Stimulated activated CD8-positive, alpha-beta memory T cell treated with anti-CD3 and anti-CD28 coated beads, Interleukin-7, amount 100 ng/mL, for 4 hours (primary cell): ENCODE measurements at places on chromosomes 2 and 18.

DNA sequence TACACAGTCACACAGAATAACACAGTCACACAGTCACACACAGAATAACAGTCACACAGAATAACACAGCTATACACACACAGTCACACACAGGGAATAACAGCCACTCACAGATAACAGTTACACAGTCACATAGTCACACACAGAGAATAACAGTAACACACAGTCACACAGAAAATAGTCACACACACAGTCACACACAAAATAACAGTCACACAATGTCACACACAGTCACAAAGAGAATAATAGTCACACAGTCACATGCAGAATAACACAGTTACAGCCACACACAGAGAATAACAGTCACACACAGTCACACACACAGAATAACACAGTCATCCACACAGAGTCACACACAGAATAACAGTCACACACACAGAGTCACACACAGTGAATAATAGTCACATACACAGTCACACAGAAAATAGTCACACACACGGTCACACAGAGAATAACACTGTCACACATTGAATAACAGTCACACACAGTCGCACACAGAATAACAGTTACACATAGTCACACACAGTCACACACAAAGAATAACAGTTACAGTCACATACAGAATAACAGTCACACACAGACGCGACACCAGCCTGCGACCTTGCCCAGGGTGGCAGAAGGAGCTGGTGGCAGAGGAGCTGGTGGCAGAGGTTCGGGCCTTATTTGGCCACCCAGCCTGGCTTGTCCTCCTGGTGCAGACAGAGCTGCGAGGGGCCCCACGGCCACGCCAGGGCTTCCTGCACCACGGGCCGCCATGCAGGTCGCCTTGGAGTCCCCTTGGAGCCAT, 51.3 kb downstream of the RAMP1 start:
- DNase-seq, result no peak

DNA sequence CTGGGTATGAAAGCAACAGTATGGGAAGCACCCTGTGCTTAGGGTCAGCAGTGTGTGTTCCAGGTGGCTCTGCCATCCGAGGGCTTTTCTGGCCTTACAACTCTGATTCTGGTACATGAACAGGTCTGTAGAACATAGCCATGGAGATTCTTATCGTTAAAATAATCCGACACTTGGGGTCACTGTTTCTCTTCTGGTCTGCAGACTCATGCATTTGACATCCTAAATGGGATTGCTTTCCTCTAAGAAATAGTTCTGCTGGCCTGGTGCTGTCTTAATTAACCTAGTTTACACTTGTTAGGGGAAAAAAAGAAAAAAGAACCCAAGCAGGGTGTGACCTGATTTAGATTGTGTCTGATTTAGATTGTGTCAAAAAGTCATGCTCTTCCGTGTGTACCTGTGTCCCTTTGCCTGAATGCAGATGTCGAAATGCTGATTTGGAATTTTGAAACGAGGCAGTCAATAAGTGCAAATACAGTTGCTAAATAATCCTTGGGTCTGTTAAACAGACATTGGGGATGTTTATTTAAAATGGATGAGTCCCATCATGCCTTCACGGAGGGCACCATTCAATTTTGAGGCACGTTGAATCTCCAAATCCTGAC, 59.6 kb downstream of the TRPM8 start:
- no peak for DNase-seq

- no peak for DNase-seq
Measured at GRCh38 chr2:23445450-23445868, 60.5 kb downstream of the KLHL29 start.

GRCh38 chr18:27921904-27922751, 254.8 kb downstream of the CDH2 start:
- no peak for DNase-seq

- no peak for DNase-seq
Measured at GRCh38 chr2:37555457-37555856, 116.0 kb downstream of the CDC42EP3 start.

- no peak for DNase-seq
Measured at GRCh38 chr2:30217644-30218337, 13.5 kb upstream of the LBH start.

- DNase-seq, result no peak
Measured at GRCh38 chr2:144452989-144453336, 67.0 kb downstream of the ZEB2 start.

- DNase-seq, result no peak
Measured at GRCh38 chr2:165022781-165023180, 67.5 kb upstream of the SLC38A11 start.

DNA sequence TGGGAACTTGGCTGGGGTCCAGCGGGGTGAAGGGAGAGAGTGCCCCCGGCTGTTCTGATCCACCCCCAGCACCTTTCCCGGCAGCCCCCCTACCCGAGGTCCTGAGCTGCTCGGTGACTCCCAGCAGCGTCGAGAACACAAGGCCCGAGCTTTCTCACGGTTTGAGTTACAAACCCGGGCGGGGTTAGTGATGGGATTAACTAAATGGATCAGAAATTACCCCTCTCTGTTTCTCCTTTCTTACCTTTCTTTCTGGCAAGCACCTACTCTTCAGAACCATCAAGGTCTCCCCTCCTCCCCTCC, 139.4 kb upstream of the GPC1 start:
- no peak for DNase-seq

- DNase-seq, result no peak
Measured at GRCh38 chr18:4024702-4025101, 430.4 kb downstream of the DLGAP1 start.

GRCh38 chr2:176656038-176656775, 387.0 kb downstream of the MTX2 start:
- DNase-seq, result no peak

DNA sequence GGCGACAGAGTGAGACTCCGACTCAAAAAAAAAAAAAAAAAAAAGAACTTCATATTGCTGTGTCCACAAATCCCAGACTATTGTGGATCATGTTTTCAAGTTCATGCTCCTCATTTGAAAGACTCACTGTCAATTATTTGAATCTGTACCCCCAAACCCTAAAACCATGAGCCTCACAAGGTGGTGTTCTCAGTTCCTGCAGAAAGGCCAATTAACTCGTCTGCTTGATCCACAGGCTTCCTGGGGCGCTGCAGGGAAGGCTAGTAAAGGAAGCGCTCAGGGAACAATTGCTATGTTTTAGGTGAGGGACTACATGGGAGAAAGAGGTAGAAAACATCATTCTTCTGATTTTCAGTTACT, 396.8 kb upstream of the NETO1 start:
- DNase-seq, result no peak

DNA sequence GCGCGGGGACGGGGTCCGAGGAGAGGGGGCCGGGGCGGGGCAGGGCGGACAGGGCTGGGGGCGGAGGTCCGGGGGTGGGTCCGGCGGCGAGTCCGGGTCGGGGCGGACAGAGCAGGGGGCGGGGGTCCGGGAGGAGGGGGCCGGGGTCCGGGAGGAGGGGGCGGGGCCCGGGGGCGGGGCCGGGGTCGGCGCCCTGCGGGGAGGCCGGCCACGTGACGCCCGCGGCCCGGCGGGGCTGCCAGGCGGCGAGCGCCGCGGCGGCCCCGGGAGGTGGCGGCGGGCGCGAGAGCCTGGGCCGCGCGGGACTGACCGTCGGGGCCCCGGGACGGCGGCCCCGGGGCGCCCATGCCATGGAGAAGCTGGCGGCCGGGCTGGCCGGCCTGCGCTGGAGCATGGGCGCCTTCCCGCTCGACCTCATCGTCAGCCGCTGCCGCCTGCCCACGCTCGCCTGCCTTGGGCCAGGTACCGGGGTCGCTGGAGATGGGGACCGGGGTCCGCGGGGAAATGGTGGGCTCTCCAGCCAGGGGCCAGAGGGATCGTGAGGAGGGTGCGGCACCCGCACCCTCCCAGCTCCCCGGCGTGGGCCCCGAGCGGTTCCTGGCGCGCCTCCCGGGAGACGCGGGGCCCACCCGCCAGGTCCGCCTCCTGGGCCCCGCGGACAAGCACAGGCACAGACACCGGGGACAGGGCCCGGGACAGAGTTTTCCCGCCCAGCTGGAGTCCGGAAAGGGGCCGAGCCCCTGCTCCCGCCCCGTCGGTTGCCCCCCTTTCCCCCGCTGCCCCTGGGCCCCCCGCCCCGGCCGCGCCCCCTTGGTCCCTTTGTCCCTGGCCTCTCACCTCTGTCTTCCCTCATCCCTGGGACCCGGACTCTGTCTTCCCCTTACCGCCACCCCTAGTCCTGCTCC, at the start of gene GAREM2:
GAREM2 (plus strand) TSS at position 218 of the 905 bp plus-strand sequence; CDS start at position 351, 133 bp downstream.
- DNase-seq, result no peak

DNA sequence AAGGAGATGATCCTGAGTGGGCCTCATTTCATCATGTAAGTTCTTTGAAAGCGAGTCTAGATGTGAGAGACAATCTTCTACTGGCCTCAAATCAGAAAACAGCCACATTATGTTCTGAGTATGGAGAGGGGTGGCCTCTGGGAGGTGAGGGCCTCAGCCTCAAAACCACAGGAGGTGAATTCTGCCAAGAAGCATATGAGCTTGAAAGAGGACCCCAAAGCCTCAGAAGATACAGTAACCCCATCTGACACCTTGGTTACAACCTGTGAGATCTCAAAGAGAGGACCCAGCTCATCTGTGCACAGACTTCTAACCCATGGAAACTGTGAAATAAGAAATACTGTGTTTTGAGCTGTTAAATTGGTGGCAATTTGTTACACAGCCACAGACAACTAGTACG, 200.1 kb downstream of the ARHGAP15 start:
- DNase-seq, result no peak

DNA sequence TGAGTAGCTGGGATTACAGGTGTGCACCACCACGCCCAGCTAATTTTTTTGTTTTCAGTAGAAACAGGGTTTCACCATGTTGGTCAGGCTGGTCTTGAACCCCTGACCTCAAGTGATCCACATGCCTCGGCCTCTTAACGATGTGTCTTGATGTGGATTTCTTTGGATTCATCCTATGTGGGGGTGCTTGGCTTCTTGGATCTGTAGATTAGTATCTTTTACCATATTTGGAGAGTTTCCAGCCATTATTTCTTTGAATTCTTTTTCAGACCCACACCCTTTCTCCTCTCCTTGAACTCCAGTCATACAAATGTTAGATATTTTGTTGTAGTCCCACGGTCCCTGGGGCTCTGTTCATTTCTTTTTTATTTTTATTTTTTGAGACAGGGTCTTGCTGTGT, 6.8 kb upstream of the TOGARAM2 start:
- no peak for DNase-seq

GRCh38 chr2:215410932-215411285, 25.0 kb downstream of the FN1 start:
- no peak for DNase-seq

GRCh38 chr2:16570516-16570915, 95.1 kb downstream of the CYRIA start:
- DNase-seq, result no peak

GRCh38 chr2:96396095-96396494, 60.5 kb downstream of the NCAPH start:
- DNase-seq, result no peak

DNA sequence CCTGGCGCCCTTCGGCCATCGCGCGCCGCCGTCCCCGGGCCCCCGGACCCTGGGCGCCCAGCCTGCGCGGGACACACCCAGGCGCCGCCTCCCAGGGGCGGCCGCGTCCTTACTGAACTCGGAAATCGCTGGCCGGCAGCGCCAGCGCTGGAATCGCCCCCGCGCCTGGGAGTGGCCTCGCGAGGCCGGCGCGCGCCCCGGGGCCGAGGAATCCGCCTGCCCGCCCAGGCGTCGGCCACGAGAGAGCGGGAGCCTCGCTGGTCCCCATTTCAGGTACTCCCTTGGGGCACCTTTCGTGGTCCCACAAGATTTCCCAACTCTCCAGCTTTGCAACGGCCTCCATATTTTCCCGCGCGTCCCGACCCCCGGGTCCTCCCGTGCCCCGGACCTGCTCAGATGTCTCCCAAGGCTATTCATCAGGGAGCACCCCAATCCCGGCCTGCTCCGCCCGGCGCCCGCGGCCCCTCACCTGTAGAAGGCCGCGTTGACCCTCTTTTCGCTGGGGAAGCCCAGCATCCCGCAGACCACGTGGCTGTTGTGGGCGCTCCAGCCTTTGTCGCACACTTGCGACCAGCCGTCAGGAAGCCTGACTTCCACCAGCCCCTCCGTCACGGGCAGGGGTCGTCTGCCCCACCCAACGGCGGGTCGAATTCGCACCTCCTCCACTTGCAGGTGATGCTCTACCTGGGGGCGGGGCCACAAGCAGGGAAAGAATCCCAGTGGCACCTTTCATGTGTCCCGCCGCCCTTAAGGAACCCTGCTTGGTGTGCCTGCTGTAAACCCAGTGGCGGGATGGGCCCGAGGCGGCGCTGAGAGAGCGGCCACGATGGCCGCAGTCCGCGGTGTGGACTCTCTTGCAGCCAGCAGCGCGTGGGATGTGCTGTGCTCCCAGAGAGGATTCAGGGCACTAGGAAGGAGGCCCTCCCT, 4.6 kb downstream of the LOXL3 start:
- DNase-seq, result no peak

DNA sequence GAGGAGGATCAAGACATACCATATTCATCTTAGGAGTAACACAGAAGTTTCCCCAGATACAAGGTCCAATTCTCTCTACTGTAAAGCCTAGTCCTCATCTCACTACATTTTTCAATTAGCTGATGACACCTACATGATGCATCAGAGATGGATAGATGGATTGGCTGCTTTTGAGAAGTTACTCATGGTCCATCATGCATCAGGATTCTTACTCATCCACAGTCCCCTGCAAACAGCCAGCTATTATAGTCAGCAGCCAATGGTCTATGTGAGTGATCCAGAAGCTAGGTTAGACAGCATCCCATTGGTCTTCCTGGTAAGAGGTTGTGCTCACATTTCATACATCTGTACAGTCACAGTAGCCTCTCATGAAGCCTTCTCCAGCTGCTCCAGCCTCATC, 154.5 kb upstream of the NRP2 start:
- DNase-seq, result no peak

DNA sequence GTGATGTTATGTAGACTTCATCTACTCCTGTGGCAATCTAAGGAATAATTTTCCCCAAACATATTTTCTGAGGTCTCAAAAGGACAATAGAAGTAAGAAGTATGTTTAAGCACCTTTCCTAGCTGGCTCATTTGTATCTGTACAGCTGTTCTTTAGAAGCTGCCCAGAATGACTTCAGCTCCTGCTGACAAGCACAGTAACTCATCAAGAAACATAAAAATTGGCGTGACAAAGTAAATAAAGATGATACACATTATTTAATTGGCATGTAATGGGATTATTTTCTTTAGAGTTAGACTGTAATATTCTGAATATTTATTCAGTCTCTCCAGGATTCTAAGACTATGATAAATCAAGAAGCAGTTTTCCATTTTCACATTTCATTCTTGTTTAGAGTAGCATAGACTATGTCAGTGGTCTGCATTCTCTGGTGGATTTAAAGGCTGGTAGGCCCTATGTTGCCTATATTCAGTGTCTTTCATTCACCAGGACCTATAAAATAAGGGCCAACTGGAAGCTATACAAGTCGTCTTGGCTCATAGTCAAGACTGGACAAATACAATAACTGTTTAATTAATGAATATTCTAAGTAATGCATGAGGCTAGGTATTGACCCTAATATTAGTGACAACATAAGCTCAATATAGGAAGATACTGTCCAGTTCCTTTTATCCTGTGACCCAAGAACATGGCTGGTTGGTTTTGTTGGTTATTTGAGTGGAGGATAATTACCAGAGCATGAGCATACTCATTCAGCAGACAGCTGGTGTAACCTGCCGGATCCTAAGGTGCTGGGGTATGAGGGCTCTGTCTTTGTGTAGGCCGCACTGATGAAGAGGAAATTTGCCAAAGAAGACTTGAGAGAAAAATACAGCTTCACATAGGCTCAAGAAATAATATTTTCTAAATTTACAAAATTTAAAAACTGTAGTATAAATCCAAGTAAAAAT, 107.0 kb downstream of the PDE1A start:
- no peak for DNase-seq
